ENCODE measurements at places on chromosomes 1 and 21. TPM values are rescaled to one million over a fixed set of nuclear protein-coding genes. Genes with fewer than 3 reads are reported as not detected.

DNA sequence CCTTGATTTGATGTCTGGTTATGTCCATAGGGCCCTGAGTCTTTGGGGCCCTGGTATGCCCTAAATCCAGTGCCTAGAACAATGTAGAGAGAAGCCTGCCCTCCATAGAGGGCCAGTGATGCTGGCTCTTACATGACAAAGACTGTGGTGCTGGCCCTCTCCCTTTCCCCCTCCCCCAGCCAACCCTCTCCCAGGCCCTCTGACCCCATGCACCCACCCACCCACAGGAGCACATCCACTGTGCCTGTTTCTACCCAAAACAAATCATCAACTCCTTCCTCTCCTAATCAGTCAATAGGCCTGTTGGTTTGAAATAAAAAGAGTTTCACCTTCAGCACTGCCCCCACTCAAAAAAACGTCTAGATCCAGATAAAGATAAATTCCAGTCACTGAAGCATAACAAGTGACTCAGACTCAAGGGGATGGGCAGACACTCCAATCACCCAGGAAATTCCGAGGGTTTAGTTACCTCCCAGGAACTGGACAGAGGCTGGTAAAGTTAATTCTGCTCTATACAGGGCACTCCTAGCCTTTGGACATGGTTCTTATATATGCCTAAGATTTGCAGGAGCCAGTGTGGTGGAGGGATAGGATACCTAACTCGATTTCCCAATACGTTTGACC is 144.8 kb upstream of the VANGL1 start:
- H3K4me3 ChIP-seq: no peak overlapping the region
- H3K4me1 ChIP-seq: no peaks in the 10 kb centered on the region
- no peak overlapping the region for H3K27ac ChIP-seq

KIF26B gene
- total RNA-seq: 3.1 TPM

- H3K4me1 ChIP-seq: no peaks in the 10 kb centered on the region
- H3K27ac ChIP-seq: no peak overlapping the region
- no peak overlapping the region for H3K4me3 ChIP-seq
Measured at GRCh38 chr21:29115899-29116298, 14.5 kb upstream of the MAP3K7CL start.

CHD5 gene
- 42.1 TPM for total RNA-seq

Data from testis (tissue), 5 donors.